Activated T-cell treated with anti-CD3 and anti-CD28 coated beads, Interleukin-2, amount 50 U/mL, for 72 hours (primary cell): ENCODE measurements at places on chromosomes 2 and 18. TPM values are rescaled to one million over a fixed set of nuclear protein-coding genes. Genes with fewer than 3 reads are reported as not detected.
A peak's percentile ranks its signal among the peaks of the same experiment; 100 is the strongest.

The UGT1A5 gene
- not detected for total RNA-seq

The PLGLB2 gene
- 1.9 TPM for total RNA-seq

DNA sequence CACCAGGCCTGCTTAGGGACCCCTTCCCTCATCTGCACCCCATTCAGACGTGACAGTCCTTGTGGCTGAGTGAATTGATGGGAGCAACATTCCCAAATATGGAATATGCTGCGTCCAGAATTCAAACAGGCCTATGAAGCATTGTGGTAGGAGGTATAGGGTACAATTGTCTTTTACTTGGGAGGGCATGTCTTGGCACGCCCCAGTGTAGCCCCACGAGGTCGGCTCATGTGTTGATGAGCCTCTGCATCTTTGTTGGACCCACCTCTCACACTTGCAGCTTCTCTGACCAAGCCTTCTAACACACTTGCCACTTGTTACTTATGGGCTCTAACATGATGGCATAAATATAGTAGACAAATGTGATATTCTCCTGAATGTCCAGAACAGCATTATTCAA, 1.6 kb downstream of the TIMM21 start:
- peak overlapping the region; percentile 98 for H3K4me3 ChIP-seq
- H3K27me3 ChIP-seq, result no peaks in the 10 kb centered on the region
- peaks cover 6% of the 10 kb centered on the region for H3K36me3 ChIP-seq
- peak overlapping the region; percentile 99 for H3K27ac ChIP-seq
- H3K4me1 ChIP-seq, result peaks cover 58% of the 10 kb centered on the region
- no peak for DNase-seq

- no peaks in the 10 kb centered on the region for H3K36me3 ChIP-seq
- no peak overlapping the region for H3K4me3 ChIP-seq
- DNase-seq, result no peak
These were observed 180.6 kb downstream of the IRS1 start for GRCh38 chr2:226618875-226619605.

The SLC30A3 gene
- 1.5 TPM for total RNA-seq

GRCh38 chr18:8416212-8417019, 192.8 kb upstream of the RAB12 start:
- H3K36me3 ChIP-seq, result no peaks in the 10 kb centered on the region
- H3K4me3 ChIP-seq, result no peak overlapping the region
- H3K27me3 ChIP-seq, result peaks cover 14% of the 10 kb centered on the region
- no peak for DNase-seq
- no peaks in the 10 kb centered on the region for H3K4me1 ChIP-seq
- no peak overlapping the region for H3K27ac ChIP-seq

The GPR35 gene
- total RNA-seq, result 50.7 TPM

DNA sequence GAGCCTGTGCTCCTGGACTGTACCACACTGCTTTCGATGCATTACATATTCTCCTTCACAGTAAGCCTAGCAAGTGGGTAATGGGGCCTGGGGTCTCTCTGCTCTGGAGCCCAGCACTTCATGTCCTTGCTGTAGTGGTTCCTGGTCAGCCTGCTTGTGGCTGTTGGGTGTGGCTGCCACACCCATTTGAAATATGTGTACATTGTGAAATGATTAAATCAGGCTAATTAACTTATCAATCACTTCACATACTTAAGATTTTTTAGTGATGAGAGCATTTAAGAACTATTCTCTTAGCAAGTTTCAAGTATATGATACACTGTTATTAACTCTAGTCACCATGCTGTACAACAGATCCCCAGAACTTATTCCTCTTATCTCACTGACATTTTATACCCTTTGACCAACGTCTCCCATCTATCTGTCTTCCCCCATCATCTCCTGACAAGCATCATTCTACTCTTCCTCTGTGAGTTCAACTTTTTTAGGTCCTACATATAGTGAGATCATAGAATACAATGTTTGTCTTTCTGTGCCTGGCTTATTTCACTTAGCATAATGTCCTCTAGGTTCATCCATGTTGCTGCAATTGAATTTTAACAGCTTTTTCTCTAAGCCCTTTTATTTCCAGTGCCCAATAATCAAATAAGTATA, 92.1 kb downstream of the LYPD6 start:
- peaks cover 20% of the 10 kb centered on the region for H3K27me3 ChIP-seq
- no peaks in the 10 kb centered on the region for H3K4me1 ChIP-seq
- no peak overlapping the region for H3K27ac ChIP-seq
- H3K36me3 ChIP-seq, result no peaks in the 10 kb centered on the region
- DNase-seq, result no peak
